ENCODE measurements at places on chromosomes 6 and 20.

DNA sequence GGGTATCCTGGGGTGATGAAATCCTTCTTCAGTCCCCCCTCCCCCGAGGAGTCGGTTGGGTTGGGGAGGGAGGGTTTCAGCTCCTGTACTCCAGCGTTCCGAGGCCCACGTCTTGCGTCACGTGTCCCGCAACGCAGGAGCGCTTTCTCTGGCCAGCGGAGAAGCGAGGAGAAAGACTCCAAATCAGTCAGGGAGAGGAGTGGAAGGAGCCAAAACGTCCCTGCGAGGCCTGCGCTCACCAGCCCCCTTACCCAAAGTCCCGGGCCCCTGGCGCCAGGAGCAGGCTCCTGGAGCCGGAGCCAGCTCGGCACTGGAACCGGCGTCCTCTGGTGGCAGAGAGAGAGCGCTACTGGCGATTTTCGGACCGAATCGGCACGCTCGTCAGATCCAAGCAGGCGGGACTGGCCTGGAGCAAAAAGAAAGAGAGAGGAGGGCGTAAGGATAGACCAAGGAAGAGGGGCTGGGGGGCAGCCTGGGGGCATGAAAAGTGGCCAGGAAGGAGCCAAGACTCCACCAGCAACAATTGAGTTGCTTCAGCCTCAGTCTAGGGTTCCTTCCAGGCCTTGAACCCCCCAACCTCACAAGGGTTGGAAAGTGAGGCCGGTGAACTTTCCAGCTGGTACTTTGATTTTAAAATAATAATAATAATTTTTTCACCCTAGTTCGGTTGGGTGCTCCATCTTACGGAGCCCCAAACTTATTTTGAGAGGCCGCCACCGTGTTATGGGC is at the start of gene GNAS:
Gene GNAS (plus strand): TSS at position 174 of the 729 bp plus-strand sequence.
- DNase-seq: peak; percentile 22

DNA sequence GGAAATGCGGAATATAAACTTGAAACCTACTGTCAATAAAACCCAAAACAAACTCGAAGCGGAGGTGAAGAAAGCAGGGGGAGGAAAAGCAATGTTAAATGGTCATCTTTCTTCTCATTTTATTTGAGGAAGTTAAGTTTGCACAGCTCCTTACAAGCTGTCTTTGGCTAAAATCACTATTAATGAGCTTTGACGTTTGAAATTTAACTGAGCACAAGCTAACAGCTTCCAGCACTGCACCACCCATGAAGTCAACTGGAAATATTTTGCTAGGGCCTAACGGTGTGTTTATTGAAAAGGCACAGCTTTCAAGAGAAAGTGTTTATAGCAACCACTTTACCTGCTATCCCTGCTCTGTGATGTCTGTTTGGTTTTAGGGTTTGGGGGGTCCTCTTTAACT is 103.8 kb downstream of the PKHD1 start:
- DNase-seq: no peak

- no peak for DNase-seq
Observed at GRCh38 chr20:32395066-32395465, 36.9 kb downstream of the ASXL1 start.

- DNase-seq: no peak
Observed at GRCh38 chr6:52984247-52984646, 10.8 kb downstream of the GSTA4 start.

DNA sequence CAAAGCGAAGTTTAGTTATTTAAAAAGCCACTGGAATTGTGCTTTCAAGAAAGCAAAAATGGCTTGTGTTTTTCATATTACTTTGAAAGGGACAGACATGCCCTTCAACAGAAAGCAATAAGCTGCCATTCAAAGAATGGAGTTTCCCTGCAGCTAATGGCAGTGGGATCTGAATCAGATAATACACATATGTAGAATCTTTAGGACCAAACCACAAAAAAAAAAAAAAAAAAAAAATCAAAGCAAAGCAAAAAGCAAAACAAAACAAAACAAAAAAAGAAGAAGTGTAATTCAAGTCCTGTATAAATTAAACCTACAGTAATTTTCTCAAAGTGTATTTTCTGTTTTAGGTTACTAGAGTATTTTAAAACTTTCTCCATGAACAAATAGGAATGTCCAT is 63.6 kb upstream of the ZNF217 start:
- DNase-seq: no peak

DNA sequence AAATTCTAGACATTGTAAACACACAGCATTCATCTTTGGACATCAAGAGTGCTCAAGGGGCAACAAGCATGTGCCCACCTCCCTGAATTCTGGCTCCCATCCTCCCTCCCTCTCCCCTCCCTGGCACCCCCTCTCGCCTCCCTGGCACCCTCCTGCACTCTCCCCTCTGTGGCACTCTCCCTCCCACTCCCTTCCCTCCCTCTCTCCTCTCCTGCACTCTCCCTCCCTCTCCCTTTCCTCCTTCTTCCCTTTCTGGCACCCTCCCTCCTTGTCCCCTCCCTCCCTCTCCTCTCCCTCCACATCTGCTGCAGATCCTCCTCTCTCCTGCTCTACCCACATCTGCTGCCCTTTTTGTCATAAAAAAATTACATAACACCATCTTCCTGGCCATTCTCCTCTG is 113.0 kb upstream of the SLC22A23 start:
- DNase-seq: no peak

DNA sequence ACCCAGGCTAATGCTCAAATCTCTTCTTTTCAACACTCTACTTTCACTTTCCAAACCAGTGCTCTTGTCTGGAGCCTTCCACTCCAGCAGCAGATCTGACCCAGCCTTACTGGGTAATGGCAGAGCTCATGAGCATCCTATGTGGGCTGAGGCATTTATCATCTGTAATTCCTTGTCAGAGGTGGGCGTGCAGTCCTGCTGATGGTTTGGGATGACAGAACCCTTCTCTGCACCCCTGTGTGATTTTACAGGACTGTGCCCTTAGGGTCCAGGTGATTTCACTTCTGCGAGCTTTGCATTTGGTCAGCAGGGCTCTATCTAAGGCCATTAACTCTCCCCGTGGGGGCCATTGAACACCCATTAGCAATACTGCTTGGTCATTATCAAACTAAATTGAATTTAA is 55.4 kb downstream of the LAMA4 start:
- no peak for DNase-seq

DNA sequence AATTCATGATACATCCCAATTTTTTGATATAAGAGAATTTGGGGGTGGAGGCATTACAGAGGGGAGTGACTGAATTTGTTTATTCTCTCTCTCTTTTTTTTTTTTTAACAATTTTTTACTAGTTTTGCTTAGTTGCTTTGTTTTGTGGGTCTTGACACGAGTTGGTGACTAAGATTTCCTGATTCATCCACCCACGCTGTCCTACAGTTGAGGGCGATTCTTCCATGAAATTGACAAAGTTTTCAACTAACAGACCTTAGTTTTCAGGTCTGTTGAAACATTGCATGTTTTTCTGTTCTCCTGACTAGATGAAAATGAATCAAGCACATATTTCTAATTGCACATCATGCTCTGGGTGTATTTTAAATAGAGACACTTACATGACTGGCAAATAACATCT is 613.8 kb downstream of the TFAP2B start:
- DNase-seq: no peak

Measured in activated T-cell treated with anti-CD3 and anti-CD28 coated beads for 4 hours (primary cell).